ENCODE measurements at places on chromosomes 7 and 10.

- DNase-seq, result no peak
Measured at GRCh38 chr10:27618036-27618615, 114.0 kb downstream of the RAB18 start.

GRCh38 chr7:39488467-39489393 is 77.5 kb upstream of the YAE1 start:
- DNase-seq, result no peak

DNA sequence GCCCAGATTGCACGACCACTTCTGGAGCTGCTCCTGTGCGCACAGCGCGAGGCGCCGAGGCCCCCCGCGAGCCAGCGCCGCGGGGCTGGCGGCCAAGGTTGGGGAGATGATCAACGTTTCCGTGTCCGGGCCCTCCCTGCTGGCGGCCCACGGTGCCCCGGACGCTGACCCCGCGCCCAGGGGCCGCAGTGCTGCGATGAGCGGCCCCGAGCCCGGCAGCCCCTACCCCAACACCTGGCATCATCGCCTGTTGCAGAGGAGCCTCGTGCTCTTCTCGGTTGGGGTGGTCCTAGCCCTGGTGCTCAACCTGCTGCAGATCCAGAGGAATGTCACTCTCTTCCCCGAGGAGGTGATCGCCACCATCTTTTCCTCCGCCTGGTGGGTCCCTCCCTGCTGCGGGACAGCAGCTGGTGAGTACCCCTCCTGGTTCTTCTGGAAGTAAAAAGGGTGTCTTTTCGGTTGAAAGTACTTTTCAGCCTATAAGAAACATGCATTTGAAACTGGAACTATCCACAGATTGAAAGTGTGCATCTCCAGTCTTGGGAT is 683 bp downstream of the INSIG1 start:
- DNase-seq, result no peak

GRCh38 chr10:104253606-104254410 is 884 bp upstream of the GSTO1 start:
- DNase-seq, result no peak
